ENCODE measurements at places on chromosomes 5 and 9.

GRCh38 chr9:8332871-8333270 is 533.3 kb upstream of the DMAC1 start:
- no peak for ATAC-seq

DNA sequence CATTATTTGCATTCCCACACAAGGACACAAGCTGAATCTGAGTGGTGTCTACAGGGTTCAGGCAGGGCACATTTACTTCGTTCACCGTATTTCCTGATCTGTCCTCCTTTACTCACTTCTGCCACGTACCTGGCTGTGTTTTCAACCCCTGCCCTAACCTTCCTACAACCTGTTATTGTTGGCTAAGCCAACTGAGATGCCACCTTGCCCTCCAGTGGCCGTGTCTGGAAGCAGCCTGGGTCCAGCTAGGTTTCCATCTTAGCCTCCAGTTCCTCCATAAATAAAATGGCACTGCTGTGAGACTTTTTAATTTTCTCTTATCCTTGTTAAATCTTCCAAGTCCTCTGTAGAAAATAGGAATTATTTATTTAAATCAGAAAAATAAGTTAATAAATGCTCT is 64.8 kb downstream of the ATP10B start:
- no peak for ATAC-seq

DNA sequence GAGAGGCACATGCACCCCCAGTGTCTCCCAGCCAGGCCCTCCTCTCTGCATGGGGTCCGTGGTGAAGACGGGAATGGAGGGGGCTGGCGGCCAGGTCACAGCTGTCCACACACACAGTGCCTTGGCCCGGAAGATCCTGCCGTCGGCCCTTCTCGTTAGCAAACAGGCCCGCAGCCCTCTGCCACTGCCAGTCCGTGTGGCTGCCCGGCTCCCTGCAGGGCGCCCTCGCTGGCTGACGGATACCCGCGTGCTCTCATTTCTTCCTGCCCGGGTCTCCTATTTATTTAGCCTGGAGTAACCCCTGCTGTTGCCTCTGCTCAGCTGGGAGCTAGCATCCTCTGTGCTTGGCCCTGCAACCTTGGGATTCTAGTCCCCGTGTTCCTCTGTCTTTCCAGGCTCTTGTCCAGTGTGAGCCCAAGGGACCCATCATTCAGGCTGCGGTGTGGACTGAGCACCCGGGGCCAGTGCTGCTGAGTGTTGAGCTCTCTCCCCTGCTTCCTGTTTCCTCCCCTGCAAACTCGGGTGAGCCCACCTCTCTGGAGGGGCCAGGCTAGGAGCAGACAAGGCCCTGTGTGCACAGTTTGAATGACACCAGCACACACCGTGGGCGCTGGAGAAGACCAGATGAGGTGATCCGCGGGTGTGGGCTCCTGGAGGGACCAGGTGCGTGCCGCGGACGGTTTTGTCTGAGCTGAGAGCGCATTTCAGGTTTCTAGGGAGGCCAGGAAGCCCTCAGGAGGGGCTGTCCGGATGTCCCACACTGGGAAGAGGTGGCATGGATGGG is 14.6 kb upstream of the RNU6ATAC start:
- no peak for ATAC-seq

DNA sequence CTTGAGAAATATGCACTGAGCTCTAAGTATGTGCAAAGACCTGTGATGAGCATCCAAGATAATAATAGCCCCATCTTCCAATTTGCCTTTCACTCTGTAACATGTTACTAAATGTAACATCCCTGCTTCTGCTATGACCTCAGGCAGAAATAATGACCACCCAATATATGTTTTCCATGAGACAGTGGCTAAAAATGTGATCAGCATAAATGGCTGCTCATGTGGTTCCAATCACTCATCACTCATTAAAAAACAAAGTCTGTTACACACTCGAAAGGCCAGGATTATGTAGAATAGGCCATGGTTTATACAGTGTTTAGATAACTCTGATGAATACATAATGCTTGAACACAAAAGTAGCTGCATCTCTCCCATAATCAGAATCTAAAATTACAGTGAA is 71.4 kb upstream of the MOCS2 start:
- ATAC-seq, result no peak

DNA sequence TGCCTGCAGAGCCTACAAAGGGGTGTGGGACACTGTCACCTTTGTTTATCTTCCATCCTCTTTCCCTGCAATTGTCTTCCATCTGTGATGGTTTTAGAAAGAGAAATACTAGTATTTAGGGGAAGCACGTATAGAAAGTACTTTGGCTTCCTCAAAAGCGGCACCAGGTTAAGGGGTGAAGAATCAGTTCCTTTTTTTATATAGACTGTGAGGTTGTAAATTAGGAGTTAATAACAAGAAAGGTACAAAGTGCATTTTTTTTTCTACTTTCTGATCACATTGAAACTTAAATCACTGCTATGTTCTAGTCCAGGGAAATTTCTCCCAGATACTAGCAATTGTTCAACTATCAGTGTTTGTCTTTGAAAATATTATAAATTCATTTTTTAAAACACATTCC is 219.3 kb downstream of the CEMIP2 start:
- ATAC-seq, result peak; percentile 83

DNA sequence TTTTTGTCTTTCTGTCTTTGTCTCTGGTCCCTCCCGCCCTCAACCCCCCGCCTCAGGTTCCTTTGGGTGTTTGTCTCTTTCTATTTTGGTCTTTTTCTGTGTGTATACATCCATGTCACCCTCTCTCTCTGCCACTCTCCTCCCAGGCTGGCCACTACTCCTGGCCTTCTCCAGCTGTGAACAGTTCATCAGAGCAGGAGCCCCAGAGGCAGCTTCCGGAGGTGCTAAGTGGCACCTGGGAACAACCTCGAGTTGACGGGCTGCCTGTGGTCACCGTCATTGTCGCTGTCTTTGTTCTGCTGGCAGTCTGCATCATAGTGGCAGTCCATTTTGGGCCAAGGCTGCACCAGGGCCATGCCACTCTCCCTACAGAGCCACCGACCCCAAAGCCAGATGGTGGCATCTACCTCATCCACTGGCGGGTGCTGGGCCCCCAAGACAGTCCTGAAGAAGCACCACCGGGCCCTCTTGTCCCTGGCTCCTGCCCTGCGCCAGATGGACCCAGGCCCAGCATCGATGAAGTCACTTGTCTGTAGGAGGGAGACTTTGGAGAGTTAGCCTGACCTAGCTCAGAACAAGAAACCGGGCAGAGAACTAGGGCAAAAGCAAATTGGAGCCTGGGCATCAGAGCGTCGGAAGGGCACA is 1.7 kb downstream of the SMIM33 start:
- ATAC-seq, result no peak

GRCh38 chr5:52728686-52729085 is 59.0 kb upstream of the ITGA1 start:
- ATAC-seq, result no peak

- ATAC-seq, result no peak
Observed at GRCh38 chr5:106966686-106967315, 703.9 kb downstream of the EFNA5 start.

GRCh38 chr5:71533142-71533541 is 54.0 kb upstream of the MCCC2 start:
- no peak for ATAC-seq

DNA sequence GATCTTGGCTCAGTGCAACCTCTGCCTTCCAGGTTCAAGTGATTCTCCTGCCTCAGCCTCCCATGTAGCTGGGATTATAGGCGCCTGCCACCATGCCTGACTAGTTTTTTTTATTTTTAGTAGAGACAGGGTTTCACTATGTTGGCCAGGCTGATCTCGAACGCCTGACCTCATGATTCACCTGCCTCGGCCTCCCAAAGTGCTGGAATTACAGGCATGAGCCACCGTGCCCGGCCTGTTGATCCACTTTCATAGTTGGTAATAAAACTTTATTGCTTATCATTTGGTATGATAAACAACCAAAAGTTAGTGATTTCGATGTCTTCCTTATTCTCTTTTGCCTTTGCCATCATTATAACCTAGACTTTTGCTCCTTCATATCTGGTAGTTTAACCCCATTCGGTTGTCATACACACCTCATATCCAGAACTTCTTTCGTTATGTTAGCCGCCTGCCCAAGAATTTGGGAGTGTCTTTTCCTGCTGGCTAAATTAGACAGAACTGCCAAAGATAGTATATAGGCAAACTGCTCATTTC is 45.0 kb downstream of the UBE2R2 start:
- ATAC-seq, result no peak

GRCh38 chr5:42500003-42500599 is 76.9 kb downstream of the GHR start:
- no peak for ATAC-seq

DNA sequence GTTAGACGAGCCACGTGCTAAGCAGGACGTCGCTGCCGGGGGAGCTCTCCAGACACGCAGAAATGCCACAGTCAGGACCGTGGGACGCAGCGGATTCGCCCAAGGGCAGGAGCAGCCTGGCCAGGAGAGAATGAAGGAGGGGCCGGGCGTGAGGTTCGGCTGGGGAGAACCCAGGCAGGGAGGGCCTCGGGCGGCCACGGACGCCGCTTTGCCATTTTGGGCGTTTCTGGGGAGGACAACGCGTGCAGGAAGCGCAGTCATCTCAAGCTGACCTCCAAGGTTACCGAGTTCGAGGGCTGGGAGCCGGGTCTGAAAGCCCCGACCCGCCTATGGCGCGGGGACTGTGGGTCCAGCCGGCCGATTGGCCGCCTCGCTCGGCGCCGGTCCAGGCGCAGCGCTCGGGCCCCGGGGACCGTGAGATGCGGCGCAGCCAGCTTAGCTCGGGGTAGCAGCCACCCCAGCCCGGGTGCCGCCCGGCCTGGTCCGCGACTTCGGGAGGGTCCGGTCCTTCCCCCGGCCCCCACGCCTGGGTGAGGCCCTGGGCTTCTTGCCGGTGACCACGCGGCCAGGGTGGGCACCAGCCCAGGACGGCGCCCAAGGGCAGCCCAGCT is 760 bp upstream of the MAN1B1 start:
- ATAC-seq, result no peak

DNA sequence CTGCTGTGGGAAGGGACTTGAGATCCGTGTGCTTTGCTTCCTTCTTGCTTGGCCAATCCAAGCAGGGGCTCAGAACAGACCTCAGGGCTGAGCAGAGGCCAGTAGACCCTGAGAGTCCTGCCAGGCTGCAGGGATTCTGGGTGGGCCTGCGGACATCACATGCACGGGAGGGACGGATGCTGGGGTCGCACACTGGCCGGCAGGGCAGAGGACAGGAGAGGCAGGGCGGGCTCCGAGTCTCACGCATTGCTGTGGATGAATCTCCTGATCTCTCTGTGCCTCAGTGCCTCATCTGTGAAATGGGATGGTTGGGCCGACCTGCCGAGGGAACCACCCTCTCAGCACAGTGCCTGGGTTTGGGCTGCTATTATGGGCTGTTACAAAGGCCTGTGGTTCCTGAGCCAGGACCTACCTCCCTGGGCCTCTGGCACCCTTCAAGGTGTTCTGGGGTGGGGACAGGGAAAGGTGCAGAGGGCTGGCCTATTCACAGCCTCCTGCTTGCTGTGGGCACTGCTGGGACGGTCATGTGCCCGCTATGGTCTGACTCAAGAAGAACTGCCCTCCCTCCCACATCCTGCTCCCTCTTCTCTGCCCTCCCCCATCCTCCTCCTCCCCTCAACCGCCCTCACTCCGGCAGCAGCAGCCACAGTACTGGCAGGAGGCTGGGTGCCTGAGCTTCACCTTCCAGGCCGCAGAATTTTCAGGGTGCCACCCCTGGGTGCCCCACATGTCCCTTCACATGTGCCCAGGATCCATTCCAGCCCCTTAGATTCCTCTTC is 43.3 kb downstream of the NCS1 start:
- no peak for ATAC-seq

DNA sequence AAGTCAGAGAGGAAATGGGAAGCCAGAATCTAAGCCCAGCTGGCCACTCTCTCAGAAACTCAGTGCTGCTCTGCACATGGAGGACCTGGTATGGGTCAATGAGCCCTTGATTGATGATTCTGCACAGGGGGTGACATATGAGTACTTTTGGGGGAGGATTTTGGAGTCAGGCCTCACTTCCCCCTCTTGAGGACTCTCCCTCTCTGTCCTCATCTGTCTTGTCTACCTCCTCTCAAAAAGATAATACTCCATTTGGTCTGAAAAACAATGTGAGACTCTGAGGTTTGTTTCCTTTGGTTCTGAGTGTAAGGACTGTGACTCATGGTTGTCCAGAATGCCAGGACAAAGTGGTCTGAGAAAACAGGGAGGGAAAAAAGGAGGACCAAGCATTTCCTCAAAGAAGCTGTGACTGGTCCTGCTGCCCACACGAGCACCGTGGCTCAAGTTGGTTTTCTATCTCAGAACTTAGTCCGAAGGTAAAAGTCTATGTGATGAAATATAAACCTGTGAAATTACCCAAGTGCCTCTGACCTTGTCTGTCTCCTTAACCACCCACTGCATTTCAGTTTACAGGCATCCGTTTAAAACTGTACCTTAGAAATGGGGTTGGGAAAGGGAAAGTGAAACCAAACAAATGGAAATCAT is 11.1 kb downstream of the TTC39B start:
- ATAC-seq, result peak; percentile 62

DNA sequence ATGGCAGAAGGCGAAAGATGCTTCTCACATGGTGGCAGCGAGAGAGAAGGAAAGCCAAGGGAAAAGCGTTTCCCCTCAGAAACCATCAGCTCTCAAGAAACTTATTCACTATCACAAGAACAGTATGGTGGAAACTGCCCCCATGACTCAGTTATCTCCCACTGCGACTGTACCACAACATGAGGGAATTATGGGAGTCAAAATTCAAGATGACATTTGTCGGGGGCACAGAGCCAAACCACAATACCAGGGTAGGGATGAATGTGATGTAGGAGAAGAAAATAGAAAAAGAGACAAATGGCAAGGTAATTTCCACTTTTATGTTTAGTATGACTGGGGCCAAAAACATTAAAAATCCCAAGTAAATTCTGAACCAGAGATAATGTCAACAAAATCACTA is 216.8 kb downstream of the TRIM36 start:
- ATAC-seq, result no peak

DNA sequence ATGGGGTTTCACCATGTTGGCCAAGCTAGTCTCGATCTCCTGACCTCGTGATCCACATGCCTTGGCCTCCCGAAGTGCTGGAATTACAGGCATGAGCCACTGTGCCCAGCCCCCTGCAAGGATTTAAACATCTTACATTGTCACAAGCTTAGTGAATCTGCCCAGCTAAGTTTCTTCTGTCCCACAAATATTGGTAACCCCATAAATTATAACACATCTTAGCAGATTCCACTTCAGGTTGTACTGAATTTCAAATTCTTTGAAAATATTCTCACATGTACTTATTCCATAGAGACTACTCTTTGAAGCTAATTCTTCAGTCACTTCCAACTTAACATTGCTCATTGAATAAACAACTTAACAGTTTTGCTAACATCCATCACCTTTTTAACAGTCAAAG is 13.4 kb upstream of the AFF4 start:
- ATAC-seq, result no peak

GRCh38 chr5:102889033-102889432 is 133.9 kb downstream of the PAM start:
- ATAC-seq, result no peak

Measured in stimulated activated memory B cell treated with anti-CD40 and anti-IgM and Interleukin-4, amounts not matched to agents 10 μg/mL and 1 μg/mL and 100 μg/mL, for 72 hours (primary cell).